Heart left ventricle (tissue), 16 donors: ENCODE measurements at places on chromosomes 7 and 10. TPM values are rescaled to one million over a fixed set of nuclear protein-coding genes. Genes with fewer than 3 reads are reported as not detected.

DNA sequence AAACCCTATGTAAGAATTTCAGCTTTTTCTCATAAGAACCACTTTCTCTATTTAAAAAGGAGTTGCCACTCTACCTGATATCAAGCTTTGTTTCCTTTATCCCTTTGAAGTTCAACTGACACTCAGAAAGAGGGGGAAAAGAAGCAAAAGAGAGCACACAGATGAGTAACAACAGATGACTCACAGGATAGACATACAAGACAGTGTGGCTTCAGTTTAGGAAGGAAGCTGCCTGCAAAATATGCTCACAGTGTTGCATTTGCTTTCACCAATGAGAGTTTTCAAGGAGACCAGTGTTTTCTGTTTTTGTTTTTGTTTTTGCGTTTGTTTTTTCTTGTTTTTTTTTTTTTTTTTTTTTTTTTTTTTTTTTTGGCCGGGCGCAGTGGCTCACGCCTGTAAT, 1181.6 kb downstream of the DNAJB9 start:
- no peak for DNase-seq

The LIPF gene
- 1.0 TPM for polyA plus RNA-seq

- no peak for DNase-seq
Observed at GRCh38 chr10:28505359-28505959, 27.5 kb upstream of the WAC start.

DNA sequence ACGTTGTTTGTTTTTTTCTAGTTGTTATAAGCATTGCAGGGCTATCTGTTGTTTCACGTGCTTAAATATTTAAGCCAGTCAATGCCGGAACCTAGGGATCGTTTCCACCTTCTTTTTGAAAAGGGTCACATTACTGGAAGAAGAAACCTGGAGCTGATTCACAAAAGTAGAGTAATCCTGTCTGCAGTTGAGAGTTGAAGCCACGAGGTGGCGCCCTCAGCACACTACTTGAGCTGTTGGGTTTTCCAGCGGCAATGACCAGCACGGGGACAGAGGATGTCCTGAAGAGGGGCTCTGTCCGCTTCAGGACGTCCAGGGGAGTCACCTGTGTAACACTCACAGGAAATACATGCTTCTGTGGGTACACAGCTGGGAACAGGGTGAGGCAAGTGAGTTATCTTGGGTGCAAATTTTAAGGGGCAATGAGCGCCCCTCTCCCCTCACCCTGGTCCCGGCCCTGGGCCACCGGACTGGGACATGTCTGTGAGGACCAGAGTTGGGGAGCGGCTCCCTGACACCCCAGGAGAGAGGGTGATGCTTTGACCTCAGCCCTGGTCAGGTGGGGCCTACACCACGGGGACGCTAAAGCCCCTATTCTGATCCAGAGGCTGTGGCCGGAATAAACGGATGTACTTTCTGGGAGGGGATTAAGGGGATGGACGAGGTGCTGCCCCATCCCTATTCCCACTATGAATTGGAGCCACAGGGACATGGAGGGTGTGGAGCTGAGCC, 26.3 kb upstream of the WDFY4 start:
- peak; percentile 84 for DNase-seq

DNA sequence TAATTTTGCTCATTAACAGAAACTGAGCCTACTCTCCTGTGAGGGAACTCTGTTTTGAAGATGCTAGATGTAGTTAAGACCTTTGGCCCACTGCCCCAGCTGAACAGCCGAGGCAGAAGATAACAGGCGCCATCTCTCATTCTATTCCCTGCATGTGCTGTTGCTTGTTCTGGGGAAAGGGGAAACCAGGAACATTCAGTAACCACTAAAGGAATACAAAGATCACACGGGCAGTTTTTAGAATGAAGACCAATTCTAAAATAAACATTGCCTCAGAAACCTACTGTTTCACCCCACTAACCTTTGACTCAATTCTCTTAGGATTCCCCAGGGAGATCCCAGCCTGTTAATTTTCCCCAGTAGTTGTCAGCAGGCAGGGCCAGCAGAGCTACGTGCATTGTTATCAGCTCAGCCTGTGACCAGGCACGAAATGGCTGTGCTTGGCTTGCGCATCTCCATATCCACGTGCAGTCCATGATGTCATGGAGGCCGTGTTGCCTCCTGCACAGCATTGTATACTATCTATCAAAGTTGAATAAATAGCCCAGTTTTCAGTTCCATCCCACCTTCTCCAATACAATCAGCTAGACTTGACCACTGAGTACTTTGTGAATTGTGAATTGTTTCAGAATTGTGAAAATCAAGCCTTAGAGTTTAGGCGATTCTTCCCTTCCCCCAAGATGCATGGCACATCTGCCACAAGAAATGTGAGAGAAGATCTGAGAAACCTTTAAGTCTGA, 36.0 kb downstream of the ANK3 start:
- peak; percentile 55 for DNase-seq

The ZP3 gene
- polyA plus RNA-seq, result 0.53 TPM

GRCh38 chr7:138945154-138945553, 36.0 kb downstream of the KIAA1549 start:
- DNase-seq, result no peak

DNA sequence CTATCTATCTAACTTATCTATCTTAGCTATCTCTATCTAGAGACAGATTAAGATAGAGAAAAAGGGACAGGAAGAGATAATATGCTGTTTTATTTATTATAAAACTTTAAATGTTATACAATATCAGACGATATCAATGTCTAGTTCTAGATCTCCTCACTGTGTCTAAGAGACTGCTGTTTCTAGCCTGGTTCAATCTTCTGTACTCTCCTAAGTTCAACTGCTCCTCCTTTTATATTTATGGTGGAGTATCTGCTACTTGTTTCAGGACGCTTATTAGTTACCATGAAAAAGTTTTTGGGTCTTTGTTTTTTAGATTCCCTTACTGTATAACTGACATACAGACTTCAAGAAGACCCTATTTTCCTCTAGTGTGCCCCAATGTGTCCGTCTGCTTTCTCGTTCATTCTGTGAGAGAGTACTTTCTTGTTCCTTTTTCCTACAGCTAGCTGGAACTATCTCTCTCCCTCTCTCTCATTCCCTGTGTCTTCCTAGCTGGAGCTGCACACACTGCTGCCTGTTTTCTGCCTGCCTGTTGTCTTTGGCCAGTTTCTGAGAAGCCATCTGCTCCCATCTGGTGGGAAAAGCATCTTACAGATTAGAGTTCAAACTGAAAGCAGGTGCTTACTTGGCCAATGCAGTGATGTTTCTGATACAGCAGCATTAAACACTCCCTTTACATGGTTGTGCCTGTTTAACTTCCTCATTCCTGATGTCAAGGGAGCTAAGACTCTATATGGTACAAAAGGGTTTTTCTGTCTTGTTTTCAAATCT, 49.4 kb upstream of the ARL4A start:
- DNase-seq, result no peak

- DNase-seq, result no peak
Observed at GRCh38 chr10:122280156-122280555, 9.1 kb downstream of the BTBD16 start.

DNA sequence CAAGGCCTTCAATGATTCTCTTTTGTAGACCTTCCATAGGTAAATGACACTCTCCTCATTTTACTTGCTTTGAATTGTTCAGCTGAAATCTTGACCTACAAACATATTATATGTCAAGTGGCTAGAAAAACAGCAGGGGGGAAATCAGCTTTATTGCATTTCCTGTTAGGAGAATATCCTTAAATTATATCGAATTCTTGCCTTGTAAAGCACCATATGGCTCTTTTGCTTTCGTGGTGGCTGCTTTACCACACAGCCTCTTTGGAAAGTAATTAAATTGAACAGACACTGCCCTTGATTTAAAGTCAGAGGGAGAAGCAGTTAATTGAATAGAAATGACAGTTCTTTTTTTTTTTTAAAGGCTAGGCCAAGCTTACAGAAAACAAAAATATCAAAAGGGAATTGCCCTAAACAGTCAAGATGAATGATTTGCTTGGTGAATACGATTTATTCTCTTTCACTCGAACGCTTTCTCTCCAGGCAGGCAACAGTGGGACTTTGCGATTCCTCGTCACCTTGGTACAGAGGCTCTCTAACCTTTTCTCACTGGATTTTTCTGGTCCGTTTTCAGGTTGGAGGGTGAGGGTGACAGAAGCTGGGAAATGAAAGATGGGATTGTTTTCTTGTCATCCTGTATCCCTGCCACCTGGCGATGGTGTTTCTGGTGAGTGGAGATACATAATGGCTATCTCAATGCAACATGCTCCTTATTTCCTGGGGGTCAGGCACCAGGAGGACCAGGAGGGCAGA, 126.0 kb downstream of the GATA3 start:
- no peak for DNase-seq

DNA sequence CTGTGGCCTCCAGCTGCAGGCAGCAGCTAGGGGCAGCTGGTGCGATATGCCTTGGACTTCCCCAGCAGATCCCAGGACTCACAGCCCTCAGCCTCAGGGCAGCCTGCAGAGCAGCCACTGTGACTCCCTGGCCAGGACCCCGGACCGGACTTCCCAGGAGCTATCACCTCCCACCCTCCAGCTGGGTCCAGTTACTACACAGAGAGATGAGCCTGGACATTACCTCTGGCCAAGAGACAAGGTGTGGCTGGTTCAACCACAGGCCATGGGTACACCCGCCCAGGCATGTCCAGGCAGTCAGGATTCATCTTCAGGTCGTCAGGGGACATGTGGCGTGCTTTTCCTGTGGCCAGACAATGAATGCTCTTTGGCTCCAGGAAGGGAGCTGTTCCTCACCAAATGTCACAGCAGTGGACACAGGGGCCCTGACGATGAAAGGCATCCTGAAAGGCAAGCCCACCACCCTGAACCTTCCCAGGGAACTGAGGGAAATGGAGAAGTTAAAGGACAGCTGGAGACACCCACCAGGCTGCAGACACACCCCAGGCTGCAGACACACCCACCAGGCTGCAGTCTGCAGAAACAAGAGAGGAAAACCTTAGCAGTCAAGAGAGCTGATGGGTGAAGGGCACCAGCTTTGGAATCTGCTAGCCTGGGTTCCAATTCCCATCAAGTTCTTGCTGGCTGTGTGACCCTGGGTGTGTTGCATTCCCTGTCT, 25.8 kb upstream of the NANOS1 start:
- no peak for DNase-seq
